ENCODE measurements at places on chromosomes 4 and X.

DNA sequence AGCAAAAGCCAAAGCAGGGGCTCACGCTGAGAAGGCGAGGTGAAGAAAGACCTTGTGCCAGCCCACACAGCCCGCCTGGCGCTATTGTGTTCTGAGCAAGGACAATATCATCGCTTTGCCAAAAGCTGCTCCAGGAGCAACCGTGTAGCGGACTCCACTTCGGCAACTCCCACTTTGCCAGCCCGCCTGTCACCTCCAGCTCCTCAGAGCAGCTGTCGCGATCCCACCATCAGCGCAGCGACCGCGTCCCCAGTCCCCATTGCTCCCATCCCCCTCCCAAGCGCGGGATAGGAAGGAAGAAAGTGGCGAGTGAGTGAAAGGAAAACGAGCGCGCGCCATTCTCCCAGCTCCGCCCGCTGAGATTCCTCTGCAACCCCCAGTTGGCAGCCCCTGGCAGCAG is 759 bp downstream of the ZC4H2 start:
- DNase-seq, result no peak

GRCh38 chrX:136146614-136147314 is 569 bp upstream of the FHL1 start:
- no peak for DNase-seq

GRCh38 chr4:48484494-48485168 is 1.5 kb downstream of the SLC10A4 start:
- no peak for DNase-seq

GRCh38 chr4:102579794-102580462 is 78.8 kb downstream of the NFKB1 start:
- no peak for DNase-seq

- DNase-seq, result no peak
Measured at GRCh38 chr4:189084671-189085070, 856.0 kb upstream of the FRG1 start.

- no peak for DNase-seq
Measured at GRCh38 chr4:154586296-154587033, 4.1 kb downstream of the FGA start.

- no peak for DNase-seq
Measured at GRCh38 chr4:74096265-74096980, 2.6 kb downstream of the CXCL2 start.

DNA sequence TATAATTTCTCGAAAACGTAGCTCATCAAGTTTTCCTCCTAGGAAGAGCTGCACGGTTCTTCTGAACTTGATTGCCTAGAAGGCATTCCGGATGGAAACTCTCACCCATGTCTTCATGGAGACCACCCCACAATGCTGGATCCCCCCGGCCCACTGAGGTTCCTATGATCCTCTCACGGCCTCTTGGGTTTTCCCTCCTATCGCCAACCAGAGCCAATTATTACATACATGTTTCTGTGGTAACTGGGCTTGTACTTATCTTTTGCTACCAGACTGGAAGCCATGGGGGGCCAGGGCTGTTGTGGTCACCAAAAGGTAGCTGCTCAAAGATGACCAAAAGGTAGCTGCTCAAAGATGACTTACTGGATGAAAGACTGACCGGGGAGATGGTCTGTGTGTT is 131.5 kb downstream of the AFAP1 start:
- DNase-seq, result no peak

DNA sequence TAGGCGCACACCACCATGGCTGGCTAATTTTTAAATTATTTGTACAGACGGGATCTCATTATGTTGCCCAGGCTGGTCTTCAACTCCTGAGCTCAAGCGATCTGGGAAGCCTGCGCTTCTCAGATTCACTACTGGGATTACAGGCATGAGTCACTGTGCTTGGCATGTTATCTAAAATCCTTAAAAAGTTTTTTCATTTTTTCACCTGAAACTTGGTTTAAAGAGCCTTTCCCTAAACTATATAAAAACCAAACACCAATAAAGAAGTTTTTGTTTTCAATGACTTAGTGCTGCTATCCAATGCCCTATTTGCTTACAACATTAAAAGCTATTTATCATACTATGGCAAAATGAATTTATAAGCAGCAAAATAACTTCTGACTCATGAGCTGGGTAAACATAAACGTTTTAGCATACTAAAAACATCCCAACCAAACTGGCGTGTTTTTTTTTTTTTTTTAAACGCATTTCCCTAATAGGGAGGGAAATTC is 127.8 kb downstream of the UBE2K start:
- no peak for DNase-seq

DNA sequence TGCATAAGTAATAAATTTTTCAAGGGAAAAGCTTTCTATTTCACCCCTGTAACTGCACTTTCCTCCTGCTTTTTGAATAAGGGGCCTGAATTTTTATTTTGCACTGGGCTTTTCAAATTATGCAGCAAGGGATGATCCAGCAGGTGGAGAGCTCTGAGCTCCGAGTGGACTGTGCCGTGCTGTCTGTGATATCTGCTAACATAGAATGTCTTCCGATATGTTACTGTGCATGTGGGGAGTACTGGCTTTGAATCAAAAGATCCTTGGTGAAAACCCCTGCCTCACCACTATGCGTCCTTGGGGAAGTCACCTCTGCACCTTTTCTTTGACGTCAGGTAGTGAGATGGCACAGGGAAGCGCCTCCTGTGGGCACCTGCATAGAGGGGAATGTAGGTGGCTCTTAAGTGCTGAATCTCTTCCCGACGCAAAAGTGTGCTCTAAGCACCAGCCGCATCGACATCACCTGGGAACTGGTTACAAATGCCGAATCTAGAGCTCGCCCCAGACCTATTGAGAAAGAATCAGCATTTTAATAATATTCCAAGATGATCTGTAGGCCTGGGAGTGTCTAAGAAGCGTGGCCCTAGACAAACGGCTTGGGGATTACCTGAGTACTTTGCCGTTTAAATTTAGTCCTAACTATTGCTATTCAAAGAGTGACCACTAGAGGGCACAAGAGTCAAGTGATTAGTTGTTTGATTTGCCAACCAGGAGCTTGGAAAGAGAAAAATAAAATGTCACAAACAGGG is 19.2 kb upstream of the WFS1 start:
- peak; percentile 77 for DNase-seq

GRCh38 chr4:122384245-122384644 is 5.4 kb downstream of the ADAD1 start:
- no peak for DNase-seq

DNA sequence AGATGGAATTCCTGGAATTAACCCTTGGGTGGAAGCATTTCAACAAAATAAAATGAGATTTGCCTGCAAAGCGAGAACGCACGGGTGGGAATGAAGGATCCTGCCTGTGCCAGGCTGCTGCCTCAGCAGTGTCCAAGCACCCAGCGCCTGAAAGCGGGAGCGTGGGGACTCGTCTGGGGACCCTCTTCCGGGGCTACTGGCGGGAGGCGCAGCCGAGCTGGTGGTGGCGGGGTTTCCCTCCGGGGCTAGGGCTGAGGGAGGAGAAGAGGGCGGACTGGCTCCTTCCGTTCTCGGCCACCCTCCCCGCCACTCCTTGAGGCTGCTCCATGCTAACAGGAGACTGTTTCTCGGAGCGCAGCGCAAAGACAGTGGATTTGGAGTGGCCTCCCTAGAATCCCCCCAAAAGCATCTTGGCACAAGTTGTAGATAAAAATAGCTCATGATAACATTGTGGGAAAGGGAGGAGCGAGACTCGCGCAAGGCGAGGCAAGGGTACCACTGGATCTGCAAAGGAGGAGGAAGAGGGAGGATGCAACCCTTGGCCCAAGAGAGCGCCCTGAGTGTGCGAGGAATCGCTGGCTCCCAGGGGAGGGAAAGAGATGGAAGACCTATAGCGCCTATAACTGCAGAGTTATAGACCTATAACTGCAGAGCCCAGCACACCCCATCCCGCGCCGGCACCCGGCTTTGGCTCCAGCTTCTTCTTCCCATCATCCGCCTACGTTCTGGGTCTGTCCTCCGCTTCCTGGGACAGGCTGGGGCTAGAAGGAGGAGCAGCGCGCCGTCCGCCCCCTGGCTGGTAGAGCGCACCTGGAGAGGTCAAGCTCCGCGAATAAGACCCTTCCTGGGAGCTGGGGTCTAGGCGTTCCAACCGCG is 1.3 kb downstream of the HS3ST1 start:
- DNase-seq, result no peak

DNA sequence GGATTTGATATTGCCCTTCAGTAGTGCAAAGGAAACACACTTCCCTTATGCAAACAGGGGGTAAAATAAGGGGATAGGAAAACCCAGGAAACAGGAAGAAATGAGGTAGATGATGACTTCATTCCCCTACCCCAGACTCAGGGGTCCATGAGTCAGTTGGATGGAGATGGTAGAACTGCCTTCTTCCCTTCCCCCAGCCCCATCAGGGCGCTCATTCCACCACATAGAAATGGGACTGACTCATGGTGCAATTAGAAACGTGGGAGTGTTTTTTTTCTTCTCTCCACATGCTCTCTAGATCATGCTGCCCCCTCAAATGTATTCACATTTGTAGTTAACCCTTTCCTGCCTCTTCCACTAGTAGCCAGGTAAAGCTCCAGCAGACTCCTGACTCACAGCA is 23.1 kb upstream of the ARMCX2 start:
- DNase-seq, result no peak

DNA sequence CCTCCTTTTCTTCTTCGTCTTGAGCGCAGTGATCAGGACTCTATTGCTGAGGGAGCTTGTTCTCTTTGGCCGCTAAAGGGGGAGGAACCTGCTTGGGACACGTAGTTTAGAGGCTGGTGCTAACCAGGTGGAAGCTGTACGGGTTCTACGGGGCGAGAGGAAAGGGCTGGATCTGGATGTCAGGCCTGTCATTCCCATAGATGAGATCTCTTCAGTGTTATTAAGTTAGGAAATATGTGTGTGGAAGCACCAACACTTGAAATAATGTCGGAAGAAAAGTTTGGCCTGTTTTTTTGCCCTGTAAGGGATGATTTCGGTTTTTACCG is 643 bp downstream of the SRP72 start:
- DNase-seq, result no peak

GRCh38 chrX:55026840-55027239 is 3.9 kb downstream of the ALAS2 start:
- DNase-seq, result no peak

DNA sequence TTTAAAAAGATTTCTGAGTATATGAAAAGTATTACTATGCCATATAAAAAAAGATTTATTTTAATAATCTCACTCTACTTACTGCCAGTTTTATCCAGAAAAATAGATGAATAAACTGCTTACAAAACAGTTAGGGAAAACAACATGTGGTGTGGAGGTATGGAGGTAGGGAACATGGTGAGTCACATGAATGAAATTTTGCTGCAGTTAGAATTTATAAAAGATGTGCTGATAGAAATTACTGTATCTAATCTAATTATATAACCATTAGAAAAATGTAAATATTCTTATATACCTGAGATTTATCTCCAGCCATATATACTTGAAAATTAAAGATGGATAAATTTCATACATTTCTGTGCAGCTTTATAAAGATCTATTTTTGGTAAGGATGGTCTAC is 184.0 kb upstream of the ANK2 start:
- no peak for DNase-seq

DNA sequence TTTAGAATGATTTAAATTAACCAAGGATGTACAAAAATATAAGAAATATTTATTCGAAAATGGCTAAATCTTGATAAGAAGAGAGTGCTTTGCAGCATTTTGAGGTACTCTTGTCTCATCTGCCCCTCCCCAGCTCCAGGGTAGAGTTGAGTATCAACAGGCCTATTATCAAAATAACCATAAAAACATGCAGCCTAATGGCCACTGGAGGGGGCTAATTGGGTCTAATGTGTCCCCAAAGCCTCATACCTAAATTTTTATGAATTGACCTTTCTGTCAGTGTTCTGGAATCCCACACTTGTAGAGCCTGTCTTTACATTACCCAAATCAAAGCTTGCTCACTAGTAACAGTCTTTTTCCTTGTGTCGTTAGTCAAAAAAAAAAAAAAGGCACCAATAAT is 544.9 kb upstream of the CPXCR1 start:
- no peak for DNase-seq

GRCh38 chr4:42330002-42330592 is 67.2 kb upstream of the SHISA3 start:
- no peak for DNase-seq

DNA sequence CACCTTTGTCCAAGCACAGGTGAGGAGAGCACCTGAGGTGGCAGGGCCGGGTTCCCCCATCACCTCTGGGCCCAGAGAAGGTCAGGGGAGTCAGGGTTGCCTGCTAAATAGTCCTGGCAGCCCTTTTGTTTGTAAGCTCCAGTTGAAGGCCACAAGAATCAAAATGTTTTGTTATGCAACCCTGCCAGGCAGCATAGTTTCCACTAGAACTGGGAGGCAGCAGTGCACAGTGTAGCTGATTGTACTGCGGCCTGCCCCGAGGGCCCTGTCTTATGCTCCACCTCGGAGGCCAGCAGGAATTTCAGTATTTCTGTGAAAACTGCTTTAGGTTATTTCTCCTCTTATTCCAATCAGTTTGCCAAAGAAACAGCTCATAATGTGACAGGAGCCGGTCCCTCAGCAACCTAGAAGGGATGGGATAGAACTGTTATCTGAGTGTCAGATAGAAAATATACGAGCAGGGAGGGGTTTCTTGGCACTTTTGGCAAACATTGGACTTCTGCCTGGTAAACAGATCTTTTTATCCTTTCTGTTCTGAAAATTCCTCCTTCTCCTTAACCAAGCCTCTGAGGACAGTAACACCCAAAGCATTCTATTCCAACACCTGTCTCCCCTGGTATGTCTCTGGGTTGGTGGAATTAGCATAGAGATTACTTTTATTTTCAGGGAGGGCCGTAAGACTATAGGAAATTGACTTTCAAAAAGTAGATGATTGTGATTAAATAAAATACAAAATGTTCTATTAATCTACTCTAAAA is 93.6 kb downstream of the LNX1 start:
- no peak for DNase-seq

- peak; percentile 4 for DNase-seq
Measured at GRCh38 chrX:49919617-49920016, 2.8 kb upstream of the CLCN5 start.

DNA sequence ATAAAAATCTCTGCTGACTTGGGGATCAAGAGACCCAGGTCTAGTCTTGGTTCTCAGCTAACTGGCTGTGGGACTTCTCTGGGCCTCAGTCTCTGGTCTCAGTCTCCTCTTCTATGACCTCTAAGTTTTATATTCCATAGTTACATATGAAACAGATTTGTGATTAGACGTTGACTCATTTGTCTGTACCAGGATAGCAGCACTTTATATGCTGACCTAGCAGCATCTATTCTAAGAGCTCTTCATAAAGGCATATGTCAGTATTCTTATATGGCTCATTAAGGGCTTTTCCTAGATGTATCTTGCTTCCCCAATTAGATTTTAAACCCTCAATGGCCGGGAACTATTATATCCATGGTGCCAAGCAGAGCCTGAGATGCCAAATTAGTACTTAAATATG is 12.7 kb downstream of the GRPR start:
- DNase-seq, result no peak

DNA sequence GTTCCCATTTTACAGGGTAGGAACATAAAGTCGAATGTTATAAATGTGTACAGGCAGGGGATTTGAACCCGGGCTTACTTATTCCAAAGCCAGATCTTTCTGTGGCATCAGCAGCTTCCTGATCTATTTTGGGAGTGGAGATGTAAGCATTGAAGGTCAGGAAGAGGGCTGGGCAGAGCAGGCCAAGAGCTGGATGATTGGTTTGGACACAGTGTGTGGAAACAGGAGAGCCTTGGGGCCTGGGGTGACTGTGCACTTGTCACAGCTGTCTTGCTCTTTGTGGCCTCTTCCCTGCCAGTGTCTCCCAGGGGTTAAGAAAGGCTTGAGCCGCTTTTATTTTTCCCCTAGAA is 127.9 kb upstream of the ENPP6 start:
- no peak for DNase-seq

All from iPS DF 6.9 (cell line).